ENCODE measurements at places on chromosomes 4 and X.

DNA sequence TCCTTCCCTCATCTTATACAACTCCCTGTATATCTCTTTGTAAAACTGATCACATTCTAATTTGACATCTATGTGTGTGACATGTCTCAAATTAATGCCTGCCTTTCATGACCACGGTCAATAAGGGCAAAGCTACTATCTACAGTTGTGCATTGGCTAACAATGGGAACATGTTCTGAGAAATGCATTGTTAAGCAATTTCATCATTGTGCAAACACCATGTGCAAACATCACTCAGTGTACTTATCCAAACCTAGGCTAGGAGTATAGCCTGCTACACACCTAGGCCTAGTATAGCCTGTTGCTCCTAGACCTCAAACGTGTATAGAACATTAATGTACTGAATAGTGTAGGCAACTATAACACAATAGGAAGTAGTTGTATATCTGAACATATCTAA is 95.0 kb downstream of the BANK1 start:
- no peak for DNase-seq

DNA sequence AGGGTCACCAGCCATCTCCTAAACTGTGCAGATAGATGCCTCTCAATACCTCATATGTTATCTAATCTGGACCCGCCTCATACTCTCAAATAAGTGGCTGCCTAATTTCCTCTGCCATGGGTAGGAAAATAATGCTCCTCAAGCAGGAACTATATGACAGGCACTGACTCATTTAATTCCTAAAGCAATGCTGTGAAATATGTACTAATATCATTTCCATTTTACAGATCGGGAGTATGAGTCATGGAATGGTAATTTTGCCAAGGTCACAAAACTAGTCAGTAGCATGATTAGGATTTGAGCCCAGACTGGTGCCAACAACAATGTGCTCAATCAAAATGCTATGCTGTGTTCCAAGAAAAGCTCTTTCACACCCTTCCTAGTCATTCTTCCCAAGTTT is 3.0 kb upstream of the NXT2 start:
- no peak for DNase-seq

DNA sequence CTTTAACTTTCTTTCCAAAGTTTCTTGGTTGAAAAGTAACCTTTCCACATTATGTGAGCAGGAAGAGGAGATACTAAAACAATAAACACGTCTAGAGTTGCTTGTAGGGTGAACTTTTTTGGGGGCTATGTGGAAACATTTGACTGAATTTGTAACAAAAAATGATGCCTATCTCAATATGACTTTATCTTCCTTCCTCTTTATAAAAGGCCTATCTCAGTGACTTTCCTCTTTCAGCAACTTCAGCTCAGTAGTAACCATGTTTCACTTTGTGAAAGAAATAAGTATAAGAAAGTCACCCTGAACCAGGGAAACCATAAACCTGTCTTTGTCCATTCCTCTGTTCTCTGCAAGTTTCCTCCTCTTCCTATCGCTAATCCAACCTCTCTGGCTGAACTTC is 124.7 kb upstream of the TMEM164 start:
- DNase-seq = no peak

- no peak for DNase-seq
Measured at GRCh38 chr4:186693159-186693815, 30.4 kb downstream of the FAT1 start.

DNA sequence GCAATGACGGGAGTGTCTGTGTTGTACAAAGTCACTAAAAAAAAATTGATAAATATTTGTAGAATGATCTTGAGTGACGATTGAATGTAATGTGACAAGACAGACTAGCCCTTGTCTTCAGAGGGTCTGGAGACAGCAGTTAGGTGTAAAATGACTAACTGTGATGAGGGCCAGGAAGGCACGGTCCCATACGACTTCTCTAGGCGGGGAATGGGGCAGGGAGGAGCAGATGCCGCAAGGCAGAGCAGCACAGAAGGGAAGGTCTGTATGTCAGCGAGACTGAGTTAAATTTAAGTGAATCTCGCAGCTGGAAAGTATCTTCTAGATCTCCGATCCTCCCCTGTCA is 405 bp downstream of the CENPE start:
- no peak for DNase-seq

DNA sequence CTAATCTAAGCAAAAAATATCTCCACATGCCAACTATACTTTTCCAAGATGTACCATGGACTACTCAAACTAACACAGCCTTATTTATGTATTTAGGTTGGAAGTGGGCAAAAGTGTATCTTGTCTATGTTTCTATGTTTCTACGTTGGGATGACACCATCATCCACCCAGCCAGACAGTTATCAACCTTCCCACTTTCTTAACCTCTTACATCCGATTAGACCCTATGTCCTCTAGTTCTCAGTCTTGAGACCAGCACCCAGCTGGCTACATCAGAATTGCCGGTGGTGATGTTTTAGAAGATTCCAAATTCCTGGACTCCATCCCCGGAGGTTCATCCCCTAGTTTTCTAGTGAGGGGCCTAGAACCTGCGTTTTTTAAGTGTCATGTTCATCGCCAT is 1.0 kb upstream of the AASDH start:
- DNase-seq = no peak

GRCh38 chr4:184756399-184756798 is 22.5 kb upstream of the CENPU start:
- DNase-seq = no peak

DNA sequence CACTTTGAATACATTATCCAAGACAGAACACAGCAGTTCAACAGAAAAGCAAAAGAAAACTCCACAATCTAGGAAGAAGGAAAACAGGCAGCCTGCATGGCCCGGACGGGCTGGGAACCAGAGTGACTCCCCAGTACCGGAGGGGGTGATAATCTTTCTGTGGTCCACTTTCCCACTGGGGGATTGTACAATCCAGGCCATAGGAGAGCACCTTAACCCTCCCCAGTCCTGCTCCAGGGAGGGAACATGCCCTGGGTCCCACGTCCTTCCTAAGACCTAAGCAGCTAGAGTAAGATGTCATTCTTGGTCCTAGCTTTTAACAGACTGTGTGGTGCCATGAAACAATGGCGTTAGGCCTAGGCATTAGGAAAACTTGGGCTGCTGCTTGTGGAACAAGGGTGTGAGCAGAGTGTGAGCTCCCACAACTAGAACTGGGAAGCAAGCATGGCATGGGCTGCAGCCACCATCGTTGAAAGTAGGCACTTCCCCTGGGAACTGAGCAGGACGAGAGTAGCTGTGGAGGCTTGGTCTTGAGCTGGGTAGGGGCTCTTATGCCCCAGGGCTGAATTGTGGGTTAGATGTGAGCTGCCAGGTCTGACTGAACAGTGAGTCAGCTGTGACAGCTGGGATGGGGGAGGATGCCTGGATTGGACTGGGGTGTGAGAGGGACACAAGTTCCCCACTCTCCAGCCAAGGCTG is 42.4 kb downstream of the NAT8L start:
- DNase-seq = no peak

DNA sequence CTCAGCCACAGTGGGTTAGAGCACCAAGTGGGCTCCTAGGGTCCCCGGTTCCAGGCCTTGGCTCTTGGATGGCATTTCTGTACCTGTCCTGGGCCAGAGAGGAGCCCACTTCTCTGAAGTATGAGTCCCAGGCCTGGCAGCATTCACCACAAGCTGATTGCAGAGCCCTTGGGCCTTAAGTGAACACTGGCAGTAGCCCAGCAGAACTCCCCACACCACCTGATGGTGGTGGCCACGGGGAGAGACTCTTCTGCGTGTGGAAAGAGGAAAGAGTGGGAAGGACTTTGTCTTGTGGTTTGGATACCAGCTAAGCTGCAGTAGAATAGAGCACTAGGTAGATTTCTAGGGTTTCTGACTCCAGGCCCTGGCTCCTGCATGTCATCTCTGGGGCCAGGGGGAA is 104.8 kb downstream of the DLG3 start:
- DNase-seq = no peak

DNA sequence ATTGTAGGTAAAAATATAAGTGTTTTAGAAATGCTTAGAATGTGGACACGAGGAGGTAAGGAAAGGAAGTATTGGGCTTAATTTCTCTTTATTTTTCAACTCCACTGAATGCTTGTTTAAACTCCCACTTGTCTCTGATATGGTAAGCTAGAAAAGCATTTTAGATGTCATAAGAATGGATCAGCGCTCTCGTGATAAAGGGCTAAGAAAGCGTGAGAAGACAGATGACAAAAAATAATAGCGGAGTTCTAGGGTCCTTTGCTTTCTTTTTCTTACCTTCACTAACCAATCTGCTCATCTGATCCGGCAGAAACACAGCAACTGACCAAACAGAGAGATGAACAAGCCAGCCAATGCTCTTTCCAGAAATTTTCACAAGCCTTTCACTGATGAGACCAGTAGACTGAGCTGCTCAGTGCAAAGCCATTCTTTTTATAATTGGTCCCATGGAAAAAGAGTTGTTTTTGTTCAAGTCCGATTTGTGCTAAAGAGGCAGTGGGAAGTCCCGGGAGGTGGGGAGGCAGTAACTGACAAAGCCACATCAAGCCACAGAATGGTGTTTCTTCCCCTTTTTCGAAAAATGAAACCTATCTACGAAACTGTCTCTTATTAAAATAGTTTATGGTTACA is at the start of gene TASL:
TSS of gene TASL (minus strand) at position 405 of the 630 bp plus-strand sequence. CDS start 17,411 bp downstream, outside the sequence.
- DNase-seq = no peak

- DNase-seq = no peak
Measured at GRCh38 chrX:25206778-25207177, 191.0 kb upstream of the ARX start.

DNA sequence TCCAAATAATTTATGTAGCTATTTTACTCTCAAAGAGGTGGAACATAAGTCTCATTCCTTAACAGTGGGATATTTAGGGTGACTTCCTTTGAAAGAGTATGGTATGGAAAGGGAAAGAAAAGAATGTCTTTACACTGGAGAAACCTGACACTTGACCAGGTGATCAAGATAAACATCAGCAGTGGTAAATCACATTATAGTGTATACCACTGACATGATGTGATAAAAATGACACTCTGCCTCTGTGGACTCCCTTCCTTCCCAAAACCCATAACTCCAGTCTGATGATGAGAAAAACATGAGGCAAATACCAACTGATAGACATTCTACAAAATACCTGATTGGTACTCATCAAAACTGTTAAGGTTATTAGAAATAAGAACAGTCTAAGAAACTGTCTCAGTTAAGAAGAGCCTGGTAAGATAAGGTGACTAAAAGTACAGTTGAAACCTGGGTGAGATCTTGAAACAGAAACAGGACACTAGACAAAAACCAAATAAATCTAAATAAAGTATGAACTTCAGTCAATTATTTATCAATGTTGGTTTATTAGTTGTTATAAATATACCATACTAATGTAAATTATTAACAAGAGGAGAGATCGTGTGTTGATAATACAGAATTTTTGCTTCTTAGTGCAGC is 144.2 kb upstream of the PCDH18 start:
- no peak for DNase-seq

DNA sequence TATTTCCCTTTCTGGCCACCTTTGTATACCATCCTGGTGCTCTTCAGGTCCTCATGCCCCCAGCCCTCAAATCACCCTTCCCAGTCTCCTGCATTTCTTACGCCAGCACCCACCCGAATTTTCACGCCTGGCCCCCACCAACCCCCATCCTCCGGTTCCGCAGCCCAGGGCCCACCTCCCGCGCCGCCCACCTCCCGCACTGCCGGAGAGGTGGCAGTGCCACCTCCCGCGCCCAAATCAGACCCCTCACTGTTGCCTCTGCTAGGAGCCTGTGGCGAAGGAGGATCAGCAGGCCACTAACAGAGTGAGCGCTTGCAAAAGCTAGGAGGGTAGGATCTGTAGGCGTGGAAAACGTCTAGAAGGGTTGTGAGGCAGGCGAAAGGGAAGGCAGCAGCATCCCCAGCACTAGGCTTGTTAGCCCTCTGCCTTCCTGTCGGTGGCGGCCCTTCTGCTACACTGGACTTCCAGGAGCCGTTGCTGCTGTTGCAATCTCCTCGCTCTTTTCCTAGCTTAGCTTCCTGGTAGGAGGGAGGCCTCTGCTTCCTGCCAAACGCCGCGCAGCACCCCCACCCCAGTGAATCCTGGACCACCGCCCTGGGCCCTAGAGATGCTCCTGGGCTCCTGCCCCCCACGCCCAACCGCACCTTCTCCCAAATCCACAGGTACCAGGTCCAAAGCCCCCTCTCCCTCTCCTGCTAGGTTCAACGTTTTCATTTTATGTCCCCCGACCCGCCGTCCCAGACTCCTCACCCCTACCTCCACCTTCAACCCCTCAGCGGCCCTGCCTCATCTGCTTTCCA is 51.0 kb downstream of the SPIN2B start:
- DNase-seq = no peak

DNA sequence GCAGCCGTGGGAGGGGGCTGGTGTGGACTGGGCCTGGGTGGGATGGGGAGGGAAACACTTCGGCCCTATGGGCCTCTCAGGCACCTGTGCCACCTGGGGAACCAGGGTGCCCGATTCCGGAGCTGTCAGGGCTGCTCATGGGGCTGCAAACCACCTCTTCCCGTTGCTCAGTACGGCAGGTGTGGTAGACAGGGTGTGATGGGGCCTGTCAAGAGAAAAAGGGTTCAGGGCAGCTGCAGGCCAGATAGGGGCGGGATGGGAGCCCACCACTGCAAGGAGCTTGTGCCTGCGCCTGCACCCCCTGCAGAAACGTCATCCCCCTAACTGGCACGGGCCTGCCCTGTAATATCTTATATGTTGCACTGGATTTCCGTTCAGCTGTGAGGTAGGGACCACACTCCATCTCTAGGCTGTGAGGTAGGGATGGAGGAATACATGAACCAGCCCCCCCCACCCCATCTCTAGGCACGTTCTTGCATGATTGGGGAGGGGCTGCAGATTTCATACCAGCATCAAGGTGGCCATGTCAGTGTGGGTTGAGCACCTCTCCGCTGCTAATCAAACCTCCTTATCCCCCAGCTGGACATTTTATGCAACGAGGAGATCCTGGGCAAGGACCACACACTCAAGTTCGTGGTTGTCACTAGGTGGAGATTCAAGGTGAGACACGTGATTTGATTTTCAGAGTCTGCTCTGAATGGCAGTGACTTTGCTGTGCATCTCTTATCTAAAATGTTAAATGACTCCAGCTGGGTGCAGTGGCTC is 59.0 kb downstream of the PCGF3 start:
- DNase-seq = no peak

GRCh38 chrX:153781428-153782047 is 697 bp downstream of the SRPK3 start:
- DNase-seq = no peak

- no peak for DNase-seq
Measured at GRCh38 chr4:7466904-7467303, 32.2 kb upstream of the PSAPL1 start.

GRCh38 chr4:80393970-80394250 is 58.4 kb downstream of the CFAP299 start:
- no peak for DNase-seq

DNA sequence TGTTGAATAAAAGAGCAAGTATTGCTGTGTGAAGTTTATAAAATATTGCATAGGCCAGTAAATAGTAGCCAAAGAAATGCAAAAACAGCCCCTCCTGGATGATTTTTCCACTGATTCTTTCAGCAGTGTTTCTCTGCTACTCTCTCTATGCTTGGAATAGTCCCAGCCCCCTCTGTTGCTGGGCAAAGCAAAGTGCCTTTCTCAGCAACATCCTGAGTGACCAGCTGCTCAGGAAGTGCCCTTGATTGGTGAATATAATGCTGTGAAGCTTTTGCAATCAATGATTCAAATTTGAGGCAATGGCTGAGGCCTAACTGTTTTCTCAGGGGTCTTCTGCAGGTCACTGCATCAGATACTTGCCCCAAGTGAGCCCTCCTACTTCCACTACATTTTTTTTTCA is 656.7 kb downstream of the ZNF674 start:
- no peak for DNase-seq

GRCh38 chrX:150581093-150581775 is 12.8 kb downstream of the MTM1 start:
- no peak for DNase-seq

- DNase-seq = no peak
Measured at GRCh38 chrX:56790778-56791177, 61.7 kb downstream of the NBDY start.

All from stimulated activated CD4-positive, alpha-beta T cell treated with anti-CD3 and anti-CD28 coated beads, Interleukin-1b, Interleukin-23, amount 100 ng/mL, for 4 hours (primary cell).